8988T (cell line): ENCODE measurements at places on chromosomes 7 and 10.

DNA sequence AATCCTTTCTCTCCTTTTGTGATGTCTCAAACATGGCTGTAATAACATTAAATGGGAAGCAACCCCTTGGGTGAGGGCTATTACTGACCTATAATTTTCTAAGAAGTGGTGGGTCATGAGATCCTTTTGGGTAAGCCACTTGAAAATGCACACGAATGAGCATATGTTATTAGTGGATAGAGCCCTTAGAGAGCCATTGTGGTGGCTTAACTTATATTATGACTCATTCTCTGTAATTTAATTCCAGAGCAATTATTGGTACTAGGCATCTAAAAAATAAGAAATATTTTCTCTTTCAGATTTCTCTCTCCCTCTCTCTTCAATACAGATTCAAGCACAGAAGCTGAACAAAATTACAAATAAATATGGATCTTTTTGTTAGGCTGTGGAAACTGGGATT, 1177.4 kb upstream of the PHF14 start:
- no peak for DNase-seq

- no peak for DNase-seq
These were observed 37.9 kb downstream of the SORCS1 start for GRCh38 chr10:107126512-107127065.

DNA sequence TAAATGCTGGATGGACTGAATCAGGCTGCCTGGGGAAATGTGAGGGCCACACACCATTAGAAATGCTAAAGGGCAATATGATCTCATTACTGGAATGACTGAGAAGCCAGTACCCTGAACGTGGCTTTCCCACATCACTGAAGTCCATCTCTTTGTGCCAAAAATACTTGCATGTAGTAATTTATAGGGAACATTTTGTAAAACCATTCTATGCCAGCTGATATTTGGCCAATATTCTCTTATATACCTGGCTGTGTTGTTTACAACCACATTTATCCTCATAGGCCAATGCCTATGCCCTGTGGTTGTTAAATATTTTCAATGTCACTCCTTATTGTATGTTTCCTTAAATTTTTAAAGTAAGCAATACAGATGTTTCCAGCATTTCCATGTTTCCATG, 111.6 kb downstream of the C10orf90 start:
- DNase-seq: no peak

- DNase-seq: no peak
These were observed 157.2 kb upstream of the SLC25A13 start for GRCh38 chr7:96479015-96479645.

DNA sequence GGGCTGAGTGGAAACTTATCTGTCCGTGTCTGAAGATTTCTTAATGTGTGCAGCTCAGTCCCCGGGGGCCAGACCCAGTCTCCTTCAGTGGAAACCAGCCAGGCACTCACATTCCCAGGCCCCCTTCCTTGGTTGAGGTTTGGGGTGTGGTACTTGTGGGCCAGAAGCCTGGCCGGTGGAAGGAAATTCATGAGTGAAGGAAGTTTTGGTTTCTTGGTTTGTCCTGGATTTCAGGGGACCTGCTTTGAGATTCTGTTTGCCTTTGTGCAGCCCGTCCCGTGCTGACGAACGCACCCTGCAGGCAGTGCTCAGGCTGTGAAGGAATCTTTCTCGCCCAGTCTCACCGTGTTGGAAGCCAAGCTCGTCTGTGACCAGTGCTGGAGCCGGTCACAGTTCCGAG, 2.9 kb downstream of the INPP5A start:
- DNase-seq: no peak

- DNase-seq: no peak
These were observed 37.0 kb upstream of the MINDY3 start for GRCh38 chr10:15897287-15897686.

- no peak for DNase-seq
These were observed 15.6 kb downstream of the FANK1 start for GRCh38 chr10:125911990-125912389.

DNA sequence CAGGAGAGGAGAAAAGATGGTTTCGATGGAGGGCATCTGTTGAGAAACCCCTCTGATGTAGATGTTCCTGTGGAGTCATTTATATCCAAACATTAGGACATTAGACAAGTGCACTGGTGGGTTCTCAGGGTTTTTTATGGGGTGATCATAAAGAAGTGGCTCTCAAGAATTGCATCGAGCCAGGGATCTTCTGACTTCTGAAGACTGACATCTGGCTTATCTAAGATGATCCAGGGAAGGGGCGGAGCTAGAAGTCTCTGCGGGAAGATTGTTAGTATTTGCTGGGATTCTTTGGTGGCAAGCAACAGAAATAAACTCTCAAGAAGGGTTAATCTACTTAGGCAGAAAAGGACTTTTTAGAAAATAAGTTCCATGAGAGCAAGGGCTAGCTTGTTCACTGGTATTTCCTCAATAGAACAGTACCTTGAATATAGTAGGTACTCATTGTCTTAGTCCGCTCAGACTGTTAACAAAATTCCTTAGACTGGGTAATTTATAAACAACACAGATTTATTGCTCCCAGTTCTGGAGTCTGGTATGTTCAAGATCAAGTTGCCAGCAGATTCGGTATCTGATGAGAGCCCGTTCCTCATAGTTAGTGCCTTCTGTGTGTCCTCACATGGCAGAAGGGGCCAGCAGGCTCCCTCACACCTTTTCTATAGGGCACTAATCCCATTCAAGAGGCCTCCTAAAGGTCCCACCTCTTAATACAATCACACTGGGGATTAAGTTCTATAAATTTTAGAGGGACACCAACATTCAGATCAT, 28.5 kb upstream of the SYPL1 start:
- DNase-seq: no peak

DNA sequence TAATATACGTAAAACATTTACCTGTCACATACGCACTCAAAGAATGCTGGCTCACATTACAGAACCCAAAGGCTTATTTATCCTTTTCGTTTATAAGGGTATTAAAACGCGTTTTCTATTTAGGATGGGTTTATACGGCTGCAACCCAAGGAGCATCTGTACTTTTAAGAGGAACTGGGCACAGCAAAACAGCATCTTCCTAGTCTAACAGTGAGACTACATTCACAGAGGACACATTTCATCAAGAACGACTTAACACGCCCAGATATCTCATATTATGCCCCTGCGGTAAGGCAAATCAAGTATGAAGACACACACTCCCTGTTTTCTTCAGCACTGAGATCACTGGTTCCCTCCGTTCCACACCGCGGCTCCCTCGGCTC, 533 bp upstream of the DMTF1 start:
- DNase-seq: no peak

DNA sequence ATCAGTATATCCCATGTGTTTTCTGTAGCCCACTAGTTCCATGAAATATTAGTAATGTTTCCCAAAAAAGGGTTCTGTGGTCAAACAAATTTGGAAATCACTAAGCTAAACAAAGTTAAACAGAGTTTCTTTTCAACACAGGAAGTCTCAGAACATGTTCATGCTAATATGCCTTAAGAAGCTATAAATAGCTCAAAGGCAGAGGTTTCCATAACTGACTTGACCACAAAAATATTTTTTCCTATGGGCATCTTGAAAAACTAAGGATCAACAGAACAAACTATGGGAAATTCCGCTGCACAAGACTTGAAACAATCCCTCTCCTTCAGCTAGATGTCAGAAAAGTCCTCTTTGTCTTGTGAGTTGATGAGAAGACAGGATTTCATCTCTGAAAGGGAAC, 59.7 kb downstream of the SEM1 start:
- DNase-seq: no peak
